ENCODE measurements at places on chromosomes 1 and 21.

DNA sequence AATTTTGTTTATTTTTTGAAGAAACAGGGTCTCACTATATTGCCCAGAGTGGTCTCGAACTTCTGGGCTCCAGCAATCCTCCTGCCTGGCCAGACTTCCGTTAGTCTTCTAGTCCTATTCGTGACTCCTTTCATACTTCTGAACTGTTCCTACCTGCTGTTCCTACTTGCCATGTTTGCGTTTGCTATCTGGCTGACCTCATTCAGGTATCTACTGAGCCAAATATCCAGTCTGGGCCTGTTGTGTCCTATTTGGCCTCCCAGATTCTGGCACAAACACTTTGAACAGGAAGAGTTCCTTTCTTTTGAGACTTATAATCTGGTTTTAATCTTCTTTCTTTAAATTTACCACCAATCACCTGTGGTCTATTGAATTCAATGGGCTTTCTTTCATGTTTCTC lies 6.9 kb upstream of the NR1I3 start:
- no peak for DNase-seq

DNA sequence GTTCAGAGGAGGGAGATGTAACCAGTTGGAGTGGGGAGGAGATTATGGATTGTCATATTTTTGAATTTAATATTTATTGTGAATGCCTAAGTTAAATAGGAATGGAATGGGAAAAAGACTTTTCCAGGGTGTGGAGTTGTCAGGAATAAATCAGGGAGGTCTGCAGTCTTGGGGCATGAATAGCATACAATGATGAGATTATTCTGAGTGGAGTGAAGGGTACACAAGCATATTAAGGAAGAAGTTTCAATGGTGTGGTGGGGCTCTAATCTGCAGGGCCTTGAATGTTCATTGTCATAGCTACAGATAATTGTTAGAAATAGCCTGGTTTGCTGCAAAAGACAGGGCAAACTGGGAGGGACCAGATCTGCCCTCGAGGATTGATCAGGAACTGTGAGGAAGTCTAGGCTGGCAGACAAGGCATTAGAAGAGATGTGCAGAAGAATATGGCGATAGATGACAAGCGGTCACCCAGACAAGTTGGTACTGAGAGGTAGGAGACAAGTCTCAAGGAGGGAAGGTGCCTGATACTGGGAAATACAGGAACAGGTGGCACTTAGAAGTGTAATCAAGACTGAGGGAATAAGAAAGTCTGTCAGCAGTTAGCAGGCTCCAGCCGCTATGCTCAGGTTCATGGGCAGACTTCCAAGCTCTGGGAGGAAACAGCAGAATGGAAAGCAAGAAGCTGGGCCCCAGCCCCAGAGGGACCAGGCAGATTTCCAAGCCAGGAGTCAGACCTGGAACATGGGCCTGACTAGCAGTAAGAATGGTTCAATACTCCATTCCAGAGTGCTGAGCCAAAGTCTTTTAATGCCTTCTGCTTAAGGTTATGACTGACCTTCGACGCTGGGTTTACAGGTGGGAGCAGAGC lies 20.9 kb upstream of the RGL1 start:
- no peak for DNase-seq

- DNase-seq, result no peak
Observed at GRCh38 chr1:216531263-216532239, 108.3 kb upstream of the USH2A start.

DNA sequence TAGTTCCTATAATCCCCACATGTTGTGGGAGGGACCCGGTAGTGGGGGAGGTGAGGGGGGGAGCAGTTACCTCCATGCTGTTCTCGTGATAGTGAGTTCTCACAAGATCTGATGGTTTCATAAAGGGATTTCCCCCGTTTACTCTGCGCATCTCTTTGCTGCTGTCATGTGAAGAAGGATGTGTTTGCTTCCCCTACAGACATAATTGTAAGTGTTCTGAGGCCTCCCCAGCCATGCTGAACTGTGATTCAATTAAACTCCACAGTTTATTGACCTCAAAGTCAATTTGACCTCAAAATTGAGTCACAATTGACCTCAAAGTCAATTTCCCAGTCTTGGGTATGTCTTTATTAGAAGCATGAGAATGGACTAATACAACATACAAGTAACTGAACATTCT lies 19.7 kb downstream of the DPH5 start:
- no peak for DNase-seq

GRCh38 chr1:218068241-218068640 lies 216.9 kb upstream of the RRP15 start:
- DNase-seq, result no peak

DNA sequence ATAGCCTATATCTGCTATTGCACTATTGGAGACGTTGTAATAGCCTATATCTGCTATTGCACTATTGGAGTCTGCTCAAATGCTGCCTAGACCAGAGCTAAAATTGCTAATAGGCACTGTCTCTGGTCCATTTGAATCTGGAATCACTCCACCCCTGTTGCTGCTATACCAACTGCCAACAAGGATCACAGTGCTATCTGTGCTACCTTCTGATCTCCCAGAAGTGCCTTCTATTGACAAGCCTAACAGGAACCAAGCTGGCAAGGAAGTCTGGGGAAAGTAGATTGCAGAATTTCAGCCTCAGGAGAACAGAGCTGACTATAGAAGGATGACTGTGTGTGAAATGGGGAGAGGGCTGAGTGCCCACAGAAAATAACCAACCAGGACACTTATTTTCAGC lies 15.9 kb downstream of the RWDD3 start:
- no peak for DNase-seq

- DNase-seq, result no peak
Observed at GRCh38 chr21:42068256-42068545, 2.9 kb upstream of the UMODL1 start.

Data from right renal pelvis (tissue), 4 donors.